ENCODE measurements at places on chromosomes 13 and 19.

DNA sequence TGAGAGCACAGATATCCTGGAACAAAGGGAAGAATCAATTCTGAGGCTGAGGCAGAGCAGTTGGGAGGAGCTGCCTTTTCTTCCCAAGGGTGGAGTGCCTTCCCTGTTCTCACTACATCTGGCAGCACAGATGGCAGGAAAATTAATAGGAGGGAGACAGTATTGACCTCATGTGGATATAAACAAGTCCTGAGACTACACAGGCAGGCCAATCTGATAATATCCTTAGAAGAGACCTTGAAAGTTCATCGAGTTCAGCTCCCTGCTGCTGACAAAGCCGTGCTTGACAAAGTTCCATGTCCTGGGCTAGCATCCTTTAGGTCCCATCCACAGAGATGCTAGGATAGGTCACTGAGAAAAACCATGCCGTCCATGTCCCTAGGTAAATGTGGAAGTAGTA is 1451.5 kb downstream of the EFNB2 start:
- no peak for DNase-seq

- no peak for DNase-seq
These were observed 1.0 kb downstream of the MBOAT7 start for GRCh38 chr19:54188215-54188871.

DNA sequence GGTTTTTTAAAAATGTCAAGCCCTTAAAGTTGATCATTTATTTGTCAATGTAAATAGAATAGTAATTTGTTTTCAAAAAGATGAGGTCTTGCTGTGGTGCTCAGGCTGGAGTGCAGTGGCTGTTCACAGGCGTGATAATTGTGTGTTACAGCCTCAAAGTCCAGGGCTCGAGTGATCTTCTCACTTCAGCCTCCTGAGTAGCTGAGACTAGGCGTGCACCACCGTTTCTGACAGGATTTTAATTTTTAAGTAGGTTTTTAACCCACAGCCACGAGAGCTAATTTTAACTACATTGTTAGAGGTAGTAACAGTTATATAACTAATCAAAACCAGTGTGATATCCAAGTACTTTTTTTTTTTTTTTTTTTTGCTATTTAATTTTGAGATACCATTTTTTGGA is 43.1 kb downstream of the CNMD start:
- no peak for DNase-seq

DNA sequence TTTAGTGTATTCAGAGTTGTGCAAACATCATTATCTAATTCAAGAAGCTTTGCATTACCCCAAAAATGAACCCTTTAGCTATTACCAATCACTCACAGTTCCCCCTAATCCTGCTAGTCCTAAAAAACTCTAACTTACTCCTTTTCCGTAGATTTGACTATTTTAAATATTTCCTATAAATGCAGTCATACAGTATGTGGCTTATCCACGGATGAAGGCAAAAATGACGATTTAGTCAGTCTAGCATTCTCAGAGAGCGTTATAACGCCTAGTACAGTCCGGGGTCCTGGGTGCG is 587 bp upstream of the ZNF383 start:
- DNase-seq = no peak

Measured in NCI-H510A (cell line).